ENCODE measurements at places on chromosomes 1 and 21.

GRCh38 chr1:211511947-211512346 is 20.0 kb upstream of the RD3 start:
- no peaks in the 10 kb centered on the region for H3K27me3 ChIP-seq
- H3K27ac ChIP-seq, result no peak overlapping the region
- no peaks in the 10 kb centered on the region for H3K36me3 ChIP-seq

DNA sequence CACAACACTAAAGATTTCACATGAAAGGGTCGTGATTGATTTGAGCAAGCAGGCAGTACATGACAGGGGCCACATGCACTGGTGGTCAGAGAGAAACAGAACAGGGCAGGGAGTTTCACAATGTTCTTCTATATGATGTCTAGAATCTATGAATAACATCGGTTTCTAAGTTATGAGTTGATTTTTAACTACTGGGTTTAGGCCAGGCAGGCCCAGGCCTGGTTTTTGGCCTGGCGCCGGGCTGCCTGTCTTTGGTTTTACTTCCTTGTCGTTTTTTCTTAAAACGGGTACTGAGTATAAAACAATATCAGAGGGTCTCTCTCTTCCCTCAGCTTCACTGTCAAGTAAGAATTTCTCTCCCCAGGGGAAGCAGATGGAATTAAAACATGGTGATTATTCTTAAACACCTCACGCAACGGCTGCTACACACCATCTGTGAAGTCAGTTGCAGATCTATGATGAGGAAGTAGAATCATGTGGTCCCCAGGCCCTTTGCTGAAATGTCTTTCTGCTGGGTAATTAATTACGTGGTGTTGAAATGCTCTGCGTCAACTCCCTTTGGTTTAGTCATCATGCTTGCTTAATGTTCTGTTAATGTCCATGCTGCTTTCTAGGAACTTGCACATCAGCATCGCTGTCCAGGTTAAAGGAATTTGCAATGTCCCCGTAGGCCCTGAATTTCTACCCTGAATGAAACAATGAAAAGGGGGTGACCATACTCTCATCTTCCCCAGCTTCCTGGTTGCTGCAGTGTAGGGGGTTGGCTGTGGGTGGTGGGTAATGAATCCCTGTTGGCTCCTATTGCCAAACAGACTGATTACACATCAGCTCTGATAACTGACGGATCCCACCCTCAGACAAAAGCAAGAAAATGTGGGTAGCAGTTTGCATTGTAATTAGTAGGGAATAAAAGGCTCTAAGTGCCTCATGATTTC is 70.3 kb downstream of the SERINC2 start:
- H3K27ac ChIP-seq, result no peak overlapping the region
- no peak for DNase-seq
- H3K4me3 ChIP-seq, result no peak overlapping the region
- no peaks in the 10 kb centered on the region for H3K36me3 ChIP-seq

DNA sequence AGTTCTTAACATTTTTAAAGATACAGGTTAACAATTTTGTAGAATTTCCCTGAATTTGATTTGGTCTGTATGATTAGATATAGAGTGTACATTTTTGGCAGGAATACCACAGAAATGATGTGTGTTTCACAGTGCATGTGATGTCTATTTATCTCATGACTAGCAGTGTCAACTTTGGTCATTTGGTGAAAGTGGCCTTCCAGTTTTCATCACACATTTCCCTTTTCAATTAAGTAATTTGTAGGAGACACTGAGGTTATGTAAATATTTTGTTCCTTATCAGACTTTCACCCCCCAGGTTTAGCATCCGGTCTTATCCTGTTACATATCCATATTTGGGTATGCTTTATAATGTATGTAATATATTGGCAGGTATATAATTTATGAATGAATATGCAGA is 41.8 kb downstream of the MAP3K7CL start:
- no peak overlapping the region for H3K27ac ChIP-seq
- no peaks in the 10 kb centered on the region for H3K36me3 ChIP-seq
- H3K27me3 ChIP-seq, result no peaks in the 10 kb centered on the region
- no peak for DNase-seq
- H3K4me3 ChIP-seq, result no peak overlapping the region

- H3K4me3 ChIP-seq, result peak overlapping the region; percentile 93
- H3K27me3 ChIP-seq, result no peaks in the 10 kb centered on the region
- H3K36me3 ChIP-seq, result no peaks in the 10 kb centered on the region
Observed at GRCh38 chr1:235325139-235325538, 2.8 kb downstream of the ARID4B start.

- peaks cover 55% of the 10 kb centered on the region for H3K4me1 ChIP-seq
- no peak for DNase-seq
- no peaks in the 10 kb centered on the region for H3K36me3 ChIP-seq
- peak overlapping the region; percentile 55 for H3K4me3 ChIP-seq
Observed at GRCh38 chr1:25615563-25616094, 962 bp upstream of the MAN1C1 start.

DNA sequence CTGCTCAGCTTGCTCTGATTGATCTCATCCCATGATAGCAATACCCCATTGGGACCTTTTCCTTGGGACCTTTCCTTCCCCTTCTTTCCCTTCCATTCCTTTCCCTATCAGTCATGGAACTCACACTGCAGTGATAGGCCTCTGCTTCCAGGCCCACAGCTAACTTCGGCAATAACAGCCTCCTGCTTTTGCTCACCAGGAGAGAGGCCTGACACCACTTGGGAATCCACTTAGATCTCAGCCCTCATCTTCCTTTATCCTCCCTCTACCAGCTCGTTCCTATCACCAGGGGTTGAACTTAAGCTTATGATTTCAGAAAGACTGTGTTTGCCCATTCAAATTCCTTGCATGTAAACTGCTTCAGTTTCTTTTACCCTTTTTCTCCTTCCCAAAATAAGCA is 11.0 kb upstream of the TIPRL start:
- H3K4me1 ChIP-seq, result no peaks in the 10 kb centered on the region
- H3K27ac ChIP-seq, result no peak overlapping the region
- no peak overlapping the region for H3K4me3 ChIP-seq
- H3K36me3 ChIP-seq, result no peaks in the 10 kb centered on the region
- no peak for DNase-seq

DNA sequence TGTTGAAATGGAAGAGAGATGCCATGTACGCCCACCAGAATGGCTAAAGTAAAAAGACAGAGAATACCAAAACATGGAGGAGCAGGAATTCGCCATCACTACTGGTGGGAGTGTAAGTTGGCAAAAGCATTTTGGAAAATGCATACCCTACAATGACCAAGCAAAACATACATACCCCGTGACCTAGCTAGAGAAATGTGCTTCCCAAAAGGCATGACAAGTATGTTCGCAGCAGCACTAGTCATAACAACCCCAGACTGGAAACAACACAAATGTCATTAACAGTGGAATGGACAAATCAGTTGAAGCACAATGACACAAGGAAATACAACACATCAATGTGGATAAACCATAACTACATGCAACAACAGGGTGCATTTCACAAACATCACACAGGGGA is 27.2 kb downstream of the SYT2 start:
- no peak overlapping the region for H3K4me3 ChIP-seq
- H3K27me3 ChIP-seq, result no peaks in the 10 kb centered on the region
- no peak for DNase-seq
- H3K27ac ChIP-seq, result no peak overlapping the region

Measured in CD4-positive, alpha-beta memory T cell (primary cell).